Fibroblast of skin of right quadriceps (primary cell): ENCODE measurements at places on chromosomes 12 and 14.

GRCh38 chr14:96267336-96267735 is 11.3 kb downstream of the BDKRB1 start:
- peak; percentile 93 for DNase-seq

GRCh38 chr14:91078095-91078737 is 17.8 kb upstream of the RPS6KA5 start:
- DNase-seq = no peak

DNA sequence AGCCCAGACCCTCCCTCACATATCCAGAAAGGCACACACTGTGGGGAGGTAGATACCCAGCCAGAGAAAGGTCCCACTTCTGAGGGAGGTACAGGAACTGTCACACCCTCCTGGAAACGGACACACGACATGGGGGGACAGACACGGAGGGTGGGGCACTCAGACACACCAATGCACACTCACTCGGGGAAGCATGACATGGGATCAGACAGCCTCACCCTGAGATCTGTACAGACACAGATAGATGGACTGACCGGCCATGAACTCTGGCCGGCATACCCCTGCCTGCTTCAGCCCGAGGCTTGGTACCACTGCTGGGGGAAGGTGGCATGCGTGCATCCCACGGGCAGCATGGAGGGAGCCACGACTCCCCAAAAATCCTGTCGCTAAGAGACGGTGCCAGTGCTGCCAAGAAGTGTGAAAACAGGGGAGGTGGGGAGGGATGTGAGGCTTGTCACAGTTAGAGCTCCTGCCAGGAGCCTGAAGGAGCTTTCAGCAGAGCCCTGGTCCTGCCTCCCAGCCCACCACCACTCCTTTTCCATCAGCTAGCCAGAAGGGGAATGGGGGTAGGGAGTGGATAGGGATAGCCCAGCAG is 571 bp downstream of the CPNE6 start:
- no peak for DNase-seq

GRCh38 chr12:104462931-104463339 is 6.2 kb downstream of the CHST11 start:
- DNase-seq = no peak

GRCh38 chr12:29709496-29710040 is 74.2 kb downstream of the TMTC1 start:
- no peak for DNase-seq

- peak; percentile 93 for DNase-seq
These were observed 398.2 kb upstream of the PDE3A start for GRCh38 chr12:19970116-19970515.

DNA sequence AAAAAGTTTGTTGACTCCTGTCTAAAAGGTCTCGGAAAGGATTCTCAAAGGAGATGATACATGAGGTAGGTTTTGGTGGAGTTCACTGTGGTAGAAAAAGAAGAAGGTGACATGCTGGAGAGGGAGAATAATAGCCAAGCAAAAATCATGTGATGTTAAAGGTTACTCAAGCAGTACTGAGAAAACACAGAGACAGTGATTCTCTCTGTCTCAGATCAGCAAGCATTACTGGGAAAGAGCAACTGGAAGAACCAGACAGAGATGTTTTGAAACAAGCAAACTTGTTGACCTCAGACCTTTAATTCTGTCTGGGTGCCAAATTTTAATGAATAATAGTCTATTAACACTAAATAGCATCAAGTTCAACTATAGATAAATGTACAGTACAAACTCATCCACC is 183.5 kb upstream of the PLEKHG7 start:
- no peak for DNase-seq

DNA sequence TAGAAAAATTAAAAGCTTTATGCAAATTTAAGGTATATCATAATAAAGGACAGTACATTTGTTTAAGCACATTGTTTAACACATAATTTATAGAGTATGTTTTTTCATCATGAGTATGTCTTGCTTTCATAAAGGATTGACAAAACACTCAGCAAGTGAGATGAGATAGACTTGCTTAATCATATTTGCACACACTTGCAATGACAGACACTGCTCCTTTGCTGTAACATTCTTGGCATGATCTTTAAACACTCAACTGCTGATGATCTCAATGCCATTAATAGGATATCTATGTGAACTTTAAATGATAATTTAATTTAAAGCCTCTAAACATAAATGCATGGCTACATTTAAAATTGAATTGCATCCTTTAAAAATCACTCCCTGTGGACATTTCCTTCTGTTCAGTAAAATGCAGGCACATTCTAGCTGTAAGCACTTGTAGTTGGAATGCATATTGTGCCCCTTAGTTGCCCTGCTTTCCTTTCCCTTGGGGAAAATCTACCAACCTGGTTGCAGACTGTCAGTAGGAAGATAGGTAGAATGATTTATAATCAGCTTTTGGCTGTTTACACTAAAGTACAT is 979.0 kb downstream of the TMTC2 start:
- DNase-seq = no peak

GRCh38 chr12:12551115-12551514 is 11.5 kb downstream of the DUSP16 start:
- DNase-seq = no peak

- no peak for DNase-seq
These were observed 42.1 kb downstream of the DAO start for GRCh38 chr12:108921946-108922345.

GRCh38 chr12:57888409-57889157 is 42.1 kb upstream of the CTDSP2 start:
- DNase-seq = peak; percentile 93

GRCh38 chr14:89773644-89774316 is 180.8 kb downstream of the EFCAB11 start:
- DNase-seq = peak; percentile 24

- no peak for DNase-seq
These were observed 444.7 kb upstream of the FBXO33 start for GRCh38 chr14:39876916-39877315.

DNA sequence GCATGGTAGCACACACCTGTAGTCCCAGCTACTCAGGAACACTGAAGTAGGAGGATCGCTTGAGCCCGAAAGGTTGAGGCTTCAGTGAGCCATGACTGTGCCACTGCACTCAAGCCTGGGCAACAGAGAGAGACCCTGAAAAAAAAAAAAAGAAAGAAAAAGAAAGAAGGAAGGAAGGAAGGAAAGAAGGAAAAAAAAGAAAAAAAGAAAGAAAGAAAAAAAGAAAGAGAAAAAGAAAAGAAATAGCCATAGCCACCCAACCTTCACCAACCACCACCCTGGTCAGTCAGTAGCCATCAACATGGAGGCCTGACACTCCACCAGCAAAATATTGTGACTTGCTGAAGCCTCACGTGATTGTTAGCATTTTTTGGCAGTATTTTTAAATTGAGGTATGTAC is 21.4 kb upstream of the TMEM263 start:
- no peak for DNase-seq

DNA sequence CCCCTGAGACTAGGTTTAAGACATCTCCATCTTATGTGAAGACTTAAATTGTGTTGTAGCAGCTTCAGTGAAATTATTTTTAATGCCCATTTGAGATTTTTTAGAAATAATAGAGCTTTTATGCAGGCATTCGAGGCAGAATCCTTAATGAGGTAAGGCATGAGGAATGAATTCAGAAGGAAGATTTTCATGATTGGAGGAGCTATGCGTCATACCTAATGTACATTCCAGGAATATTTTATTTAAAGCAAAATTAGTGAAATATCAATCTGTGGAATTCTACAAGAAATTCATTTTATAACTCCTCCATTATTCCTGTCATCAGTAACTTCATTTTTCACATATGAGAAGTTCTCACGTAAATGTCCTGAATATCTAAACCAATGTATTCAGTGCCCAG is 36.0 kb upstream of the GARIN6 start:
- peak; percentile 7 for DNase-seq

GRCh38 chr14:24430682-24431568 is 1.2 kb downstream of the KHNYN start:
- peak; percentile 60 for DNase-seq

- DNase-seq = no peak
These were observed 6.1 kb upstream of the ASIC1 start for GRCh38 chr12:50051101-50051806.

DNA sequence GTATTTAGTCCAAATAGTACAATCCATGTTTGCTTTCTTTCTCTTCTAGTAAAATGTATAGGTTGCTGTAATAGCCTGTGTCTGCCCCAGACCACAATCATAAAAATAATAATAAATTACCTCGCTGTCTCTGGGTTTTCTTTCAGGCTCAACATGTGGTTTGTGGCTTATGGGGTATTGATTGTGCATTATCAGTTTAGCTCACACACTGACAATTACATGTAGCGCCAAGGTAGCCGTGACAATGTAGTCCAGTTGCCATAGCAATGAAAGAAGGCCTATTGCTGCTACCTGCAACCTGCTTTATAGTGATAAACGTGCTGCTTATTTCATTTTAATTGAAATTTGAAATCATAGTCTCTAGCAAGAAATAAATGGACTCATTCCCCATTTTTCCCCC is 1009.8 kb downstream of the NRXN3 start:
- DNase-seq = no peak
